A549 treated with RU486 at 1 μM for 4 hours (cell line): ENCODE measurements at places on chromosomes 11 and 22. TPM values are rescaled to one million over a fixed set of nuclear protein-coding genes. Genes with fewer than 3 reads are reported as not detected.

CCDC87 gene
- total RNA-seq: 0.53 to 0.80 TPM (median 0.64 TPM) in 5 replicates

SHISA8 gene
- total RNA-seq: 0.13 to 0.26 TPM (median 0.18 TPM) in 5 replicates

CFAP300 gene
- total RNA-seq: 4.9 to 7.1 TPM (median 6.6 TPM) in 5 replicates

PNPLA3 gene
- total RNA-seq: 0.73 to 0.96 TPM (median 0.82 TPM) in 5 replicates

MSANTD4 gene
- total RNA-seq: 6.4 to 10.4 TPM (median 9.2 TPM) in 5 replicates

MRGPRX3 gene
- total RNA-seq: not detected in 5 replicates

OR52E8 gene
- not detected in 5 replicates for total RNA-seq

TH gene
- total RNA-seq: 0.13 TPM in 1 of 5 replicates, not detected in the others
